ENCODE measurements at places on chromosomes 13 and 19.

DNA sequence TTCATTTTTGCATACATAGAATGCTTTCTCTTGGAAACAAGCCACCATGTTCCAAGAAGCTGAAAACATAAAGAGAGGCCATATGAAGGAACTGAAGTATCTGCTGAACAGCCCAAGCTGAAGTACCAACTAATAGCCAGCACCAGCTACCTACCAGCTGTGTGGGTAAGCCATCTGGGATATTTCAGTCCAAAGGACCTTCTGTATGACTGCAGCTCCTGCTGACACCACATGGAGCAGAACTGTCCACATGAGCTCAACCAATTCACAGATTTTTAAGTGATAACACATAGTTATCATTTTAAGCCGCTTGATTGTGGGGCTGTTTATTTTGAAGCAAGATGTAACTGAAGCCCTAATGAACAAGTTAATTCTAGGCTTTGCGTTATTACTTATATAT is 621.1 kb upstream of the KLHL1 start:
- no peak for DNase-seq

DNA sequence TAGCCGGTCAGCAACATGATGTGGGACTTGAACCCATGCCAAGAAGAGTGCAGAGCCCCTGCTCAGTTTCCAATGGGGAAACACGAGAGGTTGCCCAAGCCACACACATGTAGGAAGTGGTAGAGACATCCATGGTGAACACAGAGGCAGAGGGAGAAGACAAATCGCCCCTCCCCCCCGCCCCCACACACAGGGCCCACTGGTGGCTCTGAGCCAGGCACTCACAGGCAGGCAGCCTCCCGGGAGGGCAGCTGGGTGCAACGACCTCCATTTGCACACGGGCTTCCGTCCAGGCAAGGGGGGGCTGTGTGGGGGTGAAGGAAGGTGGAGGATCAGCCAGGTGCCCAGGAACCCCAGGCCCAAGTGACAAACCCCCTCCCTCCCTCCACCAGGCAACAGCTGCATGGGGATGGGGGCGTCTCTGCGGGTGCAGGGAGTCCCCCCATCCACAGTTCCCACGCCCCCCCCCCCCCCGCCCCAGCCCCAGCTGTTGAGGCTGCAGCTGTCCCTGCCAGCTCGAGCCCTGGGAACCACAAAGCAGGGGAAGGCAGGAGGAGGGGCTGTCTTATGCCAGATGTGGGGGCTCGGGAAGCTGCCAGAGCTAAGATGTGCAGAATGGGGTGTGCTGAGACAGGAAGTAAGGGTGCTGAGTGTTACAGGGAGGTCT is 3.4 kb downstream of the NOTCH3 start:
- DNase-seq: no peak

DNA sequence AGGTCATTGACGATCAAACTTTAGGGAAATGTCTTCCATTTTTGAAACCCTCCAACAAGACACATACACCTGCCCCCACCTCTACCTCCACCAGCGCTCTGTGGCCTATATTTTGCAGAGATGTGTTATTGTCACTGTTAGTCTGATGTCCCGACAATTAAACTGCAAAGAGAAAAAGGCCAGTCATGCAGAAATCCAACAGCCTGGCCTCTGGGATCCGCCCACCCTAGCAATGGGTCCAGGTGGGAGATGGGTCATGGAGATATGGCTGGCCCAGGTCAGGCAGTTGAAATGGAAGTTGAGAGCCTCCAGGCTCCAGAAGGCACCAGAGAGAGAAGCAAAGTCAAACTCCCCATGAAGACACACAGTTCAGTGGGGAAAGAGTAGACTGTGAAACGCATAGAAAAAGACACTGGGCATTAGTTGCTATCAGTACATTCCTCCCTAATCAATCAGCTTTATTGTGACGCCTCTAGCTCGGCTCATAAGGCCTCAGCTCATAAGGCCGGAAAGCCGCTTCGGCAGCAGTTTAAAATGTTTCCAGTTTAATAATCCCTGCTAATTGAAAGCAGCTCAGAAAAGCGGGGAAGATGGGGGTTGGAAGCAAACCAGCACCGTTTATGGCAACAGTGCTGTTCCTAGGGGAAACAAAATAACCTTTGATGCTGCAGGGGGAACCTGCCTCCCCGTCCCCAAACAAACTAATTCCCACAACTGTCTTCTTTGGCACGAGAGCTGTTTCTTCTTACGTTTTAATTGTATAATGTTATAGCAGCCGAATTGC is 239.7 kb upstream of the ZNF507 start:
- DNase-seq: no peak

GRCh38 chr19:11373166-11373884 is 1.1 kb upstream of the SWSAP1 start:
- DNase-seq: no peak

- no peak for DNase-seq
Observed at GRCh38 chr19:33905473-33905936, 108.8 kb downstream of the KCTD15 start.

- DNase-seq: no peak
Observed at GRCh38 chr13:102012299-102013293, 389.3 kb downstream of the FGF14 start.

DNA sequence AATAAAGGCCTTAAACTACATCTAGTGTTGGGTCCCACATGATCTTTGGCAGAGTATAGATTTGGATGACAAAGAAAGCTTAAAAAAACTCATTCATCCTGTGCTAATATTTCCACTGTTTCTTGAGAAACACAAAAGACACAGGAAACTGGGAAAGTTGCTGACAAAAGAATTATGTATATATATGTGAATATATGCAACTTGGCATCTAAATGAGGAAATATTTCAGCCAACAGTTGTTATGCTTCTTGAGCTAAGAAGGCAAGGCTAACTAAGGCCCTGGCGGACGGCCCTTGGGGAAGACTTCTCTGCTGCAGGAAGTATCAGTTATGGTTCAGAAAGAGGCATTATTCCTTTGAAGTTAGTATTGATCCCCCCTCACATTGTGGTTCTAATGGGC is 491.8 kb downstream of the DIAPH3 start:
- DNase-seq: no peak

GRCh38 chr13:110978390-110978789 is 63.5 kb upstream of the ANKRD10 start:
- DNase-seq: no peak

DNA sequence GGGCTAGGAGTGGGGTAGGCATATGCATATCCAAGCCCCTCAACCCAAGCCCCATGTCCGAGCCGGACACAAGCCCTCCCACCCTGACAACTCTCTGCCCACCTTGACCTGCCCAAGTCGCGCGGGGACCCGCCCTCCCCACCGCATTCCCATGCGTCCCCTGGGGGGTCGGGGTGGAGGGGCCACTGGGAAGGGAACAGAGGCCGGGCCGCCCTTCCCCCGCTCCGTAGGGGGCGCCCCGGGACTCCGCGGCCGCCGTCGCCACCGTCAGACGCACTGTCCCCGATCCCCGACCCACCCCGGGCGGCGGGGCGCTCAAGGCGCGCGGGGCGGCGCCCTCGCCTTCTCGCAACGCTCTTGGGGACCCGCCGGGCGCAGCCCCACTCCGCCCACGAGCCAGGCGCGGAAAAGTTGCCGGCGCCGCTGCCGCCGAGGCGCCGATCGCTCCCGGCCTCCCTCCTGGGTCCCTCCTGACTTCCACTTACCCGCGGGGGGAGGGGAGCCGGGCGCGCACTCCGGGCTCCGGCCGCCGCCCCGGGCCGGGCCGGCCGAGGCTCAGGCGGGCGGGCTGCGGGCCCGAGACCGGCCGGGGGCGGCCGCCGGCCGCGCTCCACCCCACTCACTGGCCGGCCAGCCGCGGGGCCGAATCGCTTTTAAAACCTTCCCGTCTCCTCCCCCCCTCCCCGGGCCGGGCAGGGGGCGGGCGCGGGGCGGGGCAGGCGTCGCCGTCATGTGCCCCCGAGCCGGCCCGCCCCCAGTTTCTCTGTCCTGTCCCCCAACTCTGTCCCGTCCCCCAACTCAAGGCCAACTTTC is 34.4 kb upstream of the NANOS3 start:
- DNase-seq: peak; percentile 56

DNA sequence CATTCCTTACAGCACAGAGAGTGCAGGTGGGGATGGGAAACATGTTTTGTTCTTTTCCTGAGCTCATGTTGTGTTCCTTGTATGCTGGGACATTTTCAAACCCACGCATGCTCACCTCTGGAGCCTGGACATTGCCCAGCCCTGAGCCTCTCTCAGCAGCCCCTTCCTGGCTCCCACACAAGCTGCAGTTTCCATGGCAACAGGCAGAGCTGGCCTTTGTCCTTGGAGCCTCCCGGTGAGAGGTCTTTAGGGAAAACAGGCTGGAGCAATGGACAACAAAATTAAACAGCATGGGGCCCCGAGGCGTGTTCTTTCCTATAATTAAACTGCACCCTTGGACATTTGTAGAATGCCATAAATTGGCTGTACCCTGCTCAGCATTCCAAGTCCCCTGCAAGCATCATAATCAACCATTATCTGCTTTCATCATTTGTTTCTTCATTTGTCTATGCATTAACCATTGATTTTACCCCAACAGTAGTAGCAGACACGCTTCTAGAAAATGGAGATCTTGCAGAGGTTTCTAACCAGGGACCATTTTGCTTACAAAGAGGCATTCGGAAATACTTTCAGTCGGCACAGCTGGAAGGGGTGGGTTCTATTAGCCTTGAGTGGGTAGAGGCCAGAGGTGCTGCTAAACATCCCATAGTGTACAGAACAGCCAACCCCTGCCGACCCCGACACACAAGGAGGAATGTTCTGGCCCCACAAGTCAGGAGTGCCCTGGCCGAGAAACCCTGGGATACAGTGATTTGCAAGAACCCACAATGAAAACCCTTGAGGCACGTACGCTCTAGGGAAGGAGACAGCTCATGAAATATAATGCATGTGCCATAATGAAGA is 133.4 kb upstream of the PEG3 start:
- no peak for DNase-seq

DNA sequence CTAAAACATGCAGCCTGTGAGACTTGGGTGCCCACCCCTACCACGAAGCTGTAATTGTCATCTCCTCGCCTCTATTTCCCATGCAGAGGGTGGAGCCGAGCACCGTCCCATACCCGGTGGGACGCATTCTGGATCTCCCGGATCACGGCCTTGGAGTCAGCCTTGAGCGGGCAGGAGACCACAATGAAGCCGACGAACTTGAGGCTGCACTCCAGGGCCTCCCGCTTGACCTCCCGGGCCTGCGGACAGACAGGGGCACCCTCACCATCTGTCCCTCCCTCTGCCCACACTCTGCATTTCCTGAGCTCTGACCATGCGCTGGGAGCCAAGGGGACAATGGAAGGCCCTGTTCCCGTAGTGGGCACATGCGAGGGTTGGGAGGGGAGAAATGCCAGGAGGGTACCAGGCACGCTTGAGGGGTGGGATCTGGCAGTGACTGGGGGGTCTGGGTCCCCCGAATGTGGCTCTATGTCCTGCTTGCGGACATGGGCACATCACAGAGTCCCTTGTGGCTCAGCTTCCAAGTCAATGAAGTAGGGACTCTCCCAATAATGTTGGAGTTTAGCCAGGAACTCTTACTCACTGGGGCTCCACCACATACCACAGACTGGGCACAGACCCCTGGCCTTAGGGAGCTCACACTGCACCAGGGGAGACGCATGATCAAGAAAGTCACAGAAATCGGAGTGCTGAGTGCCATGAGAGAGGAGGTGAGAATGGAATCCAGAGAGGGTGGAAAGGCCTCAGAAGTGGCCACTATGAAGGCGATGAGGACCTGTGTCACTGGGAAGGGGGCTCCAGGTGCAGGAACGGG is 9.2 kb upstream of the GMIP start:
- no peak for DNase-seq

- DNase-seq: no peak
Observed at GRCh38 chr13:79456656-79457365, 24.1 kb upstream of the NDFIP2 start.

- no peak for DNase-seq
Observed at GRCh38 chr13:80303225-80303811, 37.6 kb downstream of the SPRY2 start.

DNA sequence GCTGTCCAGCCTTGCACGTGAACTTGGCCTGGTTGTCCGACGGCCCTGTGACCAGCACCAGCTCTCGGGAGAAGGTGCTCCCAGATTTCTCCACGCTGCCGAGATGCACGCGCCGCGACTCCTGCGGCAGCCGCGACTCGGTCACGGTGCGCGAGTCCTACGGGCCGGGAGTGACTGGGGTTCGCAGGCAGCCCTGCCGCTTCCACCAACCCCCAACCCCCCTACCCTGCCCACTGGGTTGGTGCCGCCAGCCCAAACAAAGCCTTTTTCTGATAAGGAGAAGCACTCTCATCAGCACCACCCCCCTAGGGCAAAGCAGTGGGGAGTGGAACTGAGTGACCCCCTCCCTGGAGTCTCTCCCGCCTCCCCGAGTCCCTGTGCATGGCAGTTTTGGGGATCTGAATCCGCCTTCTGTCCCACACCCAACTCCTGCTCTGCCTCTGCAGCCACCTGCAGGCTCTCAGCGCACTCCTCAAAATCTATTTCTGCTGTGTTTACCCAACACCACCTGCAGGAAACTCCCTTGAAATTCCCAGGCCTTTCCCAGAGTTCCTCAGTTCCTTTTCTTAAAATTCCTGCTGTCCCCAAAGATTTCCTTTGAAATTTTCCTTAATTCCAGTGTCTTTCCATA is 6.2 kb downstream of the NPHS1 start:
- DNase-seq: no peak

GRCh38 chr19:11694533-11695439 is 44.0 kb downstream of the ZNF823 start:
- peak; percentile 34 for DNase-seq

DNA sequence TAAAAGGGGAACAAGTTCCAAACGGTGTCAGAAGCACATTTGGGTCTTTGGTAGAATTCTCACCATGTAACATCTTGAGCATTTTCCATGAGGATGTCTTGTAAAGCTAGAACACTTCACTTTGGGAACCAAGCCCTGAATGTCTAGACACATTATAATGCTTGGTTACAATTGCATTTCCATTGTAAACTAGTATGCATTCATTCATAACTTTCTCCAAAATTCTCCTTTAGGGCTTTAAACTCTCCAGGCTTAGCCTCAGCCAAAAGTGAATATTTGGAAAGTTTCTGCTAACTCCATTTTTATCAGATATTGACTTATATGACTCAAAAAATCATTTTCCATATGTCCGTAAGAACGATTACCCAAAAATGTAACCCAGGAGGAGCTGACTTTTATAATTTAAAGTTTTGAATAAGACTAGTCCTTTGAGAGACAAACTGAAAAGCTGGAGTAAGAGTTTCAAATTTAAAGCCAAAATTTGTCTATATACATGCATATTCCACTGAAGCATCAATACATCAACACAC is 1170.4 kb downstream of the EFNB2 start:
- DNase-seq: no peak

DNA sequence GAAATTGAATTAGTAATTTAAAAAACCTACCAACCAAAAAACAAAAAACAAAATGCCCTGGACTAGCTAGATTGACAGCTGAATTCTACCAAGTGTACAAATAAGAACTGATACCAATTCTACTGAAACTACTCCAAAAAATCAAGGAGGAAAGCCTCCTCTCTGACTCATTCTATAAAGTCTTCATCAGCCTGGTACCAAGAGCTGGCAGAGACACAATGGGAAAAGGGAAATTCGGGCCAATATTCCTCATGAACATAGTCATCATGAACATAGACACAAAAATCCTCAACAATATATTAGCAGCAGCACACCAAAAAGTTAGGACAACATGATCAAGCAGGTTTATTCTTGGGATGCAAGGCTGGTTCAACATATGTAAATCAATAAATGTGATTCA is 2667.7 kb upstream of the PCDH20 start:
- DNase-seq: no peak

GRCh38 chr13:92972751-92973150 is 253.9 kb upstream of the GPC6 start:
- no peak for DNase-seq

GRCh38 chr13:102688306-102688973 is 6.4 kb downstream of the METTL21C start:
- DNase-seq: no peak

All from activated T-helper 1 cell treated with anti-CD3 and anti-CD28 coated beads, Interleukin-2, amount 50 U/mL, for 16 hours (primary cell).